ENCODE measurements at places on chromosomes 13 and 19. TPM values are rescaled to one million over a fixed set of nuclear protein-coding genes. Genes with fewer than 3 reads are reported as not detected.

GRCh38 chr19:4748589-4748988, 24.9 kb upstream of the DPP9 start:
- DNase-seq = no peak

DNA sequence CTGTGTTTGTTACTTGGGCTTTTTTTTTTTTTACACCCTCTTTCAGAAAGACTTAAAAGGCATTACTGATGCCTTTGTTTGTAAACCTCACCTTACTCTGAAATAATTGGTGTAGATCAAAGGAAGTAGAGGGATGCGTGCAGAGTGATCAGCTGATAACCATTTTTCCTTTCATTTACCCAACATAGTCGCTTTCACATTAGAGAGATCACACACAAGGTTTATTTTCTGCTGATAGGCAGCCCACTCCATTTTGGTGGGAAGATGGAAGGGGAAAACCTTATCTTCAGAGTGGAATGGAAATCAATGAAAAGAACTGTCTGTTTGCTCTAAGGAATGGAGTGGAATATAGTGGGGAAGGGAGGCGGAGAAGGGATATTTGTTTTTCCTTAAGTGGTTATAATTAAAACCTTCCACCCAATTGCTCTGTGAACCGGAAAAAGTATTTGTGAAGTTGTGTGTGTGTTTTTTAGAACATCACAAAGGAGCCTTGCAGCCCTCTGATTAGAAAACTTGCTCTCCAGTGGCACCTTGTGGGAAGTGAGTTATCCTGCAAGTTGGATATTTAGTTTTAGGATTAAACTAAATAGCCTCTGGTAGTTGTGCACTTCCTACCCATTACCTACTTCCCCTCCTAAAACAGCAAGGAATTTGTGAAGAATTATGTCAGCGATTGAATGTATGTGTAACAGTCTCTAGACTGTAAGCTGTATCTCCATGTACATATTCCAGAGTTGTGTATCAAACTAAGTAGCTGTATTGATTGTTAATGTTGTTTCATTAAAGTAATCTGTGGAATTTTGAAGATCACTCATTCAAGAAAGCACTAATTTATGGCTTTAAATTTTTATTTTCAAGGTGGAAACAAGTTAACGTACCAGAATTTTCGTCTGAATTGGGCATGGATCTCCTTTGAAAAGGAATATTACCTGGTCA, 76.8 kb downstream of the FREM2 start:
- DNase-seq = no peak

GRCh38 chr19:38389101-38389925, 816 bp downstream of the SPRED3 start:
- DNase-seq = no peak

GRCh38 chr13:41554180-41554579, 96.8 kb downstream of the RGCC start:
- no peak for DNase-seq

DNA sequence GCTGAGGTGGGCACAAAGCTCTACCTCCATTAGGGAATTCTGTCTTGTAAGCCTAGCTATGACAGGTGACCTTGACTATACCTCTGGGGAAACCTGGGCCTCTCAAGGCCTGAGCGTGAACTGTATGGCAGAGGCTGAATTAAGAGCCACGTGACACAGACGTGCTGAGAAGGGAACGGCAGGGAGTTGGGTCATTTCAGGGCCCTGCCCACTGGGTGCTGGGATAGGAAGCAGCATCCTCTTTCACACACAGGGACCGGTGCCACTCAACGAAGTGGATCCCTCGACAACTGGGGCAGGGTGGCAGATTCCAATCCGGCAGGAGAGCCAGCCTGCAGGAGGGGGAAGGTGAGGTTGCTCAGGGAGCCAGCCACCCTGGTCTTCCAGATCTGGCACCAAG, 9.2 kb downstream of the ASF1B start:
- DNase-seq = no peak

DNA sequence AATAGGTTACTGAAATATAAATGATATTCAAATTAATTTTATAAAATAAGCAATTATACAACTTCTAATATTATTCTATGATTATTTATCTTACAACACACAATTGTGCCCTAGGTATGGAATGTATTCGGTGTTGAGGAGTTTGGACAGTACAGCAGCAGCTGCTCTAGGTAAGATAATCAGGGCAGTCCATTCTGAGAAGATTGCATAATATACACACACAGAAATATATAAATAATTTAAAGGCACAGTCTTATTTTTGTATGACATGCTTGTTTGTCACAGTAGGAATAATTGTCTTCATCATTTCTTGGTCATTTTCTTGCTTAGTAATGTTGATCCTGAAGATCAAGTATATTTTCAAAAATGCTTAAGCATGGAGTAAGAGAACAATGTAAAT, 849.4 kb upstream of the MIR17HG start:
- no peak for DNase-seq

GRCh38 chr19:572743-573518, 535 bp downstream of the BSG start:
- DNase-seq = no peak

GRCh38 chr19:49432141-49433073, 7.2 kb downstream of the GFY start:
- no peak for DNase-seq

- no peak for DNase-seq
Measured at GRCh38 chr13:97535614-97536013, 101.6 kb downstream of the RAP2A start.

DNA sequence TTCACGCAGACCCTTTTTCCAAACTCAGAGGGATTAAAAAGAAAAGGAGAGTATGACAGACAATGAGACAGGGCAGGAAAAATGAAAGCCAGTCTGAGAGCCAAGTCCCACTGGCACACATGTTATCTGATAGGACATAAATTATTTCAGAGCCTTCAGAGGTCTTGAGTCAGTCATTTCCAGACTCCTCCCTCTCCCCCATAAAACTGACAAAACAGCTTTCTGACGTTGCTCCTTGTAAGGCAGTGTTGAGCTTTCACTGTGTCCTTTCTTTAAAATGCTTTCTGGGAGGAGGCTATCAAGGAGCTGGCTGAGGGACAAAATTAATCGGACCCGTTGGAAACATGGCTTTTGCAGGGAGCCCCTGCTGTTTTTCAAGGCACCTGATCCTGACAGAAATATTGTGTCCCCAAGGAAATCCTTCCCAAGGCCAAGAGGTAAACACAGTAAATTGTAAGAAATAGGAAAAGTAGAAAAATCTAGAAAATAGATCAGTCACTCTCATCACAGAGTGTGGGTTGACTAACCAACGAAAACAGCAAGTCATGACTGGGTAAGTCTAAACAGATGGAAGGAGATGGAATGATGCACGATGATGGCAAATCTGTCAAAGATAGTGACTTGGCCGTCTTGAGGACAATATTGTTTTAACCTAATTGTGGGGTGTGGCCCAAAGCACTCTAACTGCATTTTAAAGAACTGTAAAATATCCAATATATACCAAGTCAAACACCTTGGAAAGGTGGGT, 89.7 kb downstream of the DCT start:
- no peak for DNase-seq

GRCh38 chr13:79171141-79172061, 234.7 kb downstream of the RBM26 start:
- DNase-seq = no peak

DNA sequence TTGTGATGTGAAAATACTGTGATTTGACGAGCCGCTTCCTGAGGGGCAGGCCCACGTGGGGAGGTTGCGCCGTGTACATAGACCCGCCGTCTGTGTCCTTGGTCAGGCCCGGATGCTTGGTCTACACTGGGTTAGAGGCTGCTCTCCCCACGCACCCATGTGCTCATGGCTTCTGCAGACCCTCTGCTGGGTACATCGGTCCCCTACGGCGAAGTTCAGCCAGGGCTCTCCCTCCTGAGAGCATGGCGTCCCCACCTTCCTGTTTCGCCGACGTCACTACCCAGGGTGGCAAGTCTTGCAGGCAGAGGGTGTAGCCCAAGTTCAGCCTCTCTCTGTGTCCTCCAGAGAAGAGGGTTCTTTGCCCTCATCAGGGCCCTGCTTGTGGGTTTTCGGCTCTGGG, 11.0 kb downstream of the COMP start:
- no peak for DNase-seq

DNA sequence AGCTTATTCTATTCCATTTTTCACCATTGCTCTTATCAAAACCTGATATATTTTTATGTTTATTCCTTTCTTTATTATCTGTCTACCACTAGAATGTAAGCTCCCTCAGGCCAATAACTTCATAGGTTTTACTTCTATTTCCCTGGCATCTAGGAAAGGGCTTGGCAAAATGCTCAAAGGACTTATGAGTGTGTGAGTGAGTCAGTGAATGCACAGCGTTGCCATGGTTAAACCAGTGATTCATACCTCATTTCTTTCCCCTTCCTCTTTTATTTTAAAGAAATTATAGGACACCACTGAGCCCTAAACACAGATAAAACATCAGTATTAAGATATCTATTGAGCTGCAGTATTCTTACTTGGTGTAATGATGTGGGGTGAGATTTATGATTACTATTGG, 162.1 kb downstream of the GPC6 start:
- no peak for DNase-seq

DNA sequence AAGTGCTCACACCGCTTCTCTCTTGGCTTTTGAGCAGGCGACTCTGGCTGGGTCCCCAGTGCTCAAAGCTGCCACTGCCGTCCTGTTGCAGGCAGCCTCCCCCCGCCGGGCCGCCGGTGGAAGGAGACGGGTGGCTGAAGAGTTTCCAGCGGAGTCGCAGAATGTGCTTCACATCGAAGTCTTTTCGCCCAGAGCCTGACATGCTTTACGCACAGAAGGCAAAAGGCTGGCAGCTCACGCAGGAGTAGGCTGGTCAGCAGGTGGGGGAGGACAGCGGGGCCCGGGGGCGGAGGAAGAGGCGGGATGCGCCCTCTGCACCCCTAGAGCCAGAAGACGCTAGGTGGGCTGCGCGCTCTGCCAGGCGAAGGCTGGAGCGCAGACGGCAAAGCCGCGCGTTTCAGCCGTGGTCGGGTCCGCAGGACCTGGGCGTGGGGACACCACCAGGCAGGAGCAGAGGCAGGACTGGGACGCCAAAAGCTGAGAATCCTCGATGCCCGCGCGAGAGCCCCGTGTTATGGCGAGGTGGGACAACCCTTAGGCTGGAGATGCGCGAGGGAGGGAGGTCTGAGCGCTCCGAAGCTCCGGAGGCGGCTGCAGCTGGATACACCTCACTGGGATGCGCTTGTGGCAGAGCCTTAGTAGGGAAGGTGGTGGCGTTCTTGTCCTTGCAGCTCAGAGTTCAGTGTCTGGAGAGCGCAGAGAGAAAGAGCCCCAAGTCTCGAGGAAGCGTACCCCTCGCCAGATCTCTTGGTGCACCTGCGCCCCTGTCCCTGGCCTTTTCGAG, at the start of gene ATXN8OS:
ATXN8OS (plus strand) TSS at position 329 of the 784 bp plus-strand sequence.
- DNase-seq = no peak

DNA sequence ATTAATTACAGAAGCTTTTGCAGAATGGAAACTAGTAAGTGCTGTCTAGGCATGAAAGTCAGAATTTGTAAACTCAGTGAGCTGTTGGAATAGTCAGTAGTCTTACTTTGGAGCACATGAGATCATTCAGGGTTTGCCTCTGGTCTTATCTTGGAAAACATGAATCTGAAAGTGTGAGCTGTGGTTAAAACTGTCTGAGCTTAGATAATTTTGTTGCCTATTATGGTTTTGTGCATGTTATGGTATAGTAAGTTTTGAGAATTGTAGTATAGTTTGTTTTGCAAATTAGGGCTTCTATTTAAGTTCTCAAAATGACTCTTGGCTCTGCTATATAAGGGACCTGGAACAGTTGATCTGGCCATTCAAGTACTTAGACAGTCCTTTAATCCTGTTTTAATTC, 53.7 kb upstream of the TRPC4 start:
- DNase-seq = no peak

GRCh38 chr13:59424661-59425060, 739.1 kb downstream of the DIAPH3 start:
- no peak for DNase-seq

DNA sequence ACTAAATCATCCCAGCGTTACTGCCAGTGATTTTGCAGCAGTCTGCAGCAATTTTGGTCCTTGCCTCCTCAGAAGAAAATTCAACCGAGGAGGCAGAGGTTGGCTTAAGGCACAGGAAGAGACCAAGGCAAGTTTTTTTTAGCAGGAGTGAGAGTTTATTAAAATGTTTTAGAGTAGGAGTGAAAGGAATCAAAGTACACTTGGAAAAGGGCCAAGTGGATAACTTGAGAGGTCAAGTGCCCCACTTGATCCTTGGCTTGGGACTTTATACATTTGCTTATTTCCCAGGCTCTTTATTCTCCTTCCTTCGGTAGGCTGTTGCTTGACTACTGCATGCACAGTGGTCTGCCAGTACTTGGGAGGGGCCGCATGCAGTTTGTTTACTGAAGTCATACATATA, 2.9 kb upstream of the ZNF134 start:
- DNase-seq = no peak

DNA sequence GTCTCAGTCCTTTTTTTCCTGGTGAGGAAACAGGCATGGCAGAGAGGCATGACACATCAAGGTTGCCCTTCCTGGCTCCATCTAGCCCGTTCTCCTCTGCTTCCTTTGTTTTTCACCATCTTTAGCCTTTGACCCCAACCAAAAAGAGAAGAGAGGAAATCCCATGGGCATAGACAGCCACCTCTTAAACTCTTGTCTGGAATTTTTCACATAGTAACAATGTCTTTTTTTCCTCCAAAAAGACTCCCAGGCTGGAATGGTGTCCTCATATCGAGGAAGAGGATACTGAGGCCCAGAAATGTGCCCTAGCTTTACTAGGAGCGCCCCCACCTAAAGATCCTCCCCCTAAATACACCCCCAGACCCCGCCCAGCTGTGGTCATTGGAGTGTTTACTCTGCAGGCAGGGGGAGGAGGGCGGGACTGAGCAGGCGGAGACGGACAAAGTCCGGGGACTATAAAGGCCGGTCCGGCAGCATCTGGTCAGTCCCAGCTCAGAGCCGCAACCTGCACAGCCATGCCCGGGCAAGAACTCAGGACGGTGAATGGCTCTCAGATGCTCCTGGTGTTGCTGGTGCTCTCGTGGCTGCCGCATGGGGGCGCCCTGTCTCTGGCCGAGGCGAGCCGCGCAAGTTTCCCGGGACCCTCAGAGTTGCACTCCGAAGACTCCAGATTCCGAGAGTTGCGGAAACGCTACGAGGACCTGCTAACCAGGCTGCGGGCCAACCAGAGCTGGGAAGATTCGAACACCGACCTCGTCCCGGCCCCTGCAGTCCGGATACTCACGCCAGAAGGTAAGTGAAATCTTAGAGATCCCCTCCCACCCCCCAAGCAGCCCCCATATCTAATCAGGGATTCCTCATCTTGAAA, at the start of gene GDF15:
GDF15 (plus strand) TSS at position 484 of the 868 bp plus-strand sequence; CDS start at position 516, 32 bp downstream.
- no peak for DNase-seq

DNA sequence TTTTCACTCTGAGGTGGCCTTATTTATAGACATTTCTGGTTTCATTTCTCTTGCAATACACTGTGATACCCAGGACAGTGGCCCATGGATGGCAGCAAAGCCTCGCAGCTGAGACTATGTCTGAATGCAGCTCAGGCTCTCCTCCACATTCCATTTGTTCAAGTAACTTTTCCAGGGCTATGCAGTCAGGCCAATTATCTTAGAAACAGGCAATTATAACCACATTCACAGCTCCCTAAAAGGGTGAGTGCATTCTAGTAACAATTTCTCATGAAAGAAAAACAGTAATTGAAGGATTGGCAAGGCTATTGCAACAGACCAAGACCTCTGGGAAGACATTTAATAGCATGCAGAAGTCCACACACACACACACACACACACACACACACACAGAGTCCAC, 264.0 kb downstream of the TBC1D4 start:
- DNase-seq = no peak

PRRG2 gene
- polyA plus RNA-seq = 6.0 TPM

PLPPR2 gene
- 10.5 TPM for polyA plus RNA-seq

NLRP7 gene
- not detected for polyA plus RNA-seq

ZNF570 gene
- 10.8 TPM for polyA plus RNA-seq

PROZ gene
- polyA plus RNA-seq = 2.2 TPM

MEIOSIN gene
- not detected for polyA plus RNA-seq

GDF15 gene
- polyA plus RNA-seq = 23.7 TPM

PSG1 gene
- polyA plus RNA-seq = 0.22 TPM

DGKH gene
- polyA plus RNA-seq = 7.3 TPM

DOCK6 gene
- 29.6 TPM for polyA plus RNA-seq
